ENCODE measurements at places on chromosomes 6 and 20.

GRCh38 chr6:119757467-119757866, 407.9 kb upstream of the MAN1A1 start:
- DNase-seq: no peak

DNA sequence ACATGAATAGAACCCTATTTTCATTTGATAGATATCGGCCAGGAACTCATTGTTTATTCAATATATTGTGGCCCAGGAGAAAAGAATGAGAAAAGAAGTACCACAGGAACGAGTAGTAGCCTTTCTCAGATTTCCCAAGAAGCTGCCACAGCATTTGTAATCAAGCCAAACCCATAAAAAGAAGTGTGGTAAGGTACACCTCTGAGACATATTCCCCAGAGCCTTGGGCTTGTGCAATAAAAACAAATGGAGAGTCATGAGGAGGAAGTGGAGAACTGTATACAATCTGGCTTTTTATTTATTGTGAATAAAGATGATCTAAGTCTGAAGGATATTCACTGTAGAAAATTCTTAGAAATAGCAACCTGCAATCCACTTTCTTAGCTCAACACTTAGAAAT, 36.7 kb downstream of the KIF6 start:
- no peak for DNase-seq

- no peak for DNase-seq
Measured at GRCh38 chr20:63363981-63364561, 2.9 kb upstream of the CHRNA4 start.

DNA sequence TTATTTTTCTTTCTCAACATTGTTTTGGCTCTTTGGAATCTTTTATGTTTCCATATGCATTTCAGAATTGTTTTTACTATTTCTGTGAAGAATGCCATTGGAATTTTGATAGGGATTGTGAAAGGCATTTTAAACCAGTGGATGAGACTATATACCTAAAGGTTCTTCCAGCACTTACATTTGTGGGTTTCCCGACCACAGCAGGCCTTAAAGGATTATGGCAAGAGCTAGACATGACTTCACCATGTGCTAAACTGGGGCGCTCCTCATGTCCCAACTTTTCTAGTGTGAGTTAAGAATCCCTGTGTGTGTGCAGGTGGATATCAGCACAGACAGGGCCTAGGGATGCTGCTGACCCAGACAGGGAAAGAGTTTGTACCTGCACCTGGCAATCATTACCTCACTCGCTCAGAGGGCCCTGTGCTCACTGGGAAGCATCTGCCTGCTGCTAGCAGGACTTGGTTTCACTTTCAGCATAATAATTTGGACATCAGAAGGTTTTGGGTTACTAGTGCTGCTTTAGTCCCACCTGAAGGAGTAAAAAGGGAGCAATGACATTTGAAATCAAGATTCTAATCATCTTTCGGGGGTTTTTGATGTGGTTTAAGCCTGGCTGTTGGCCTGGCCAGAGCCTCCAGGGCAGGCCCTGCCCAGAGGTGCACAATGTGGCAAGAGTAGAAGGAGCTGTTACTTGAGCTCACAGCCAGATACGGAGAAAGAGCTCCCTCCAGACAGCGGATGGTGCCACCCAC, 137.1 kb downstream of the CDC5L start:
- no peak for DNase-seq

GRCh38 chr6:35919085-35919826, 1.6 kb downstream of the SRPK1 start:
- DNase-seq: peak; percentile 11

GRCh38 chr6:51854876-51855275, 232.5 kb downstream of the PKHD1 start:
- no peak for DNase-seq

- DNase-seq: no peak
Measured at GRCh38 chr6:1380625-1381427, 8.6 kb upstream of the FOXF2 start.
